T47D (cell line): ENCODE measurements at places on chromosomes 6 and 20.

DNA sequence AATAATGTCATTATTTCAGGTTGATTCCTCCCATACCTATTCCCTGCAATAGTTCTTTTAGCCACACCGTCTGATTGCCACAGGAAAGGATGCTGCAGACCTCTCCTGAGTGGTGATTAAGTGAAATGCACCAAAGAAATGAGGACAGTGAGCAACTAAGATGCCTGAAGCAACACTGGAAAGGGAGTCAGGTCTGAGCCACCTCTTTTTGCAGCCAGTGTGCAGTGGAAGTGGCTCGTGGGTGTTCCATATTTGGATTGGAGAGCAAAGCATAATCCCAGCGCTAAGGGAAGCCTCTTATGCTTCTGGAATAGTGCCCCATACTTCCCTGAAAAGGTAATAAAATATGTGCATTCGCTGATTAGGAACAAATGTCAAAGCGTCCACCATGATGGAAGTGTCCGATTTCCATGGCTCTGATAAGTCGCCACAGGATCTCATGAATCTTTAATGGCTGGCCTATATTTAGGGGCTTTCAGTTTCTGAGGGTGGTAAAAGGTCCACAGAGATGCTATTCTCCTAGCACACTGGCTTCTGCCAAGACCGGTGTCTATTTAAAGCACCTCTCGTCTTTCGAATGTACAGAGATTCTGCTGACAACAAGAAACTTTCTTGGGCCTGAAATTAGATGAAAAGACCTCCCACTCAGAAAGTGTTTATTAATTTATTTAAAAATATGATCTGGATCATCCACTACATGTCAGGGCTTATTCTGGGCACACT, 253.9 kb downstream of the SLC24A3 start:
- no peak for DNase-seq

DNA sequence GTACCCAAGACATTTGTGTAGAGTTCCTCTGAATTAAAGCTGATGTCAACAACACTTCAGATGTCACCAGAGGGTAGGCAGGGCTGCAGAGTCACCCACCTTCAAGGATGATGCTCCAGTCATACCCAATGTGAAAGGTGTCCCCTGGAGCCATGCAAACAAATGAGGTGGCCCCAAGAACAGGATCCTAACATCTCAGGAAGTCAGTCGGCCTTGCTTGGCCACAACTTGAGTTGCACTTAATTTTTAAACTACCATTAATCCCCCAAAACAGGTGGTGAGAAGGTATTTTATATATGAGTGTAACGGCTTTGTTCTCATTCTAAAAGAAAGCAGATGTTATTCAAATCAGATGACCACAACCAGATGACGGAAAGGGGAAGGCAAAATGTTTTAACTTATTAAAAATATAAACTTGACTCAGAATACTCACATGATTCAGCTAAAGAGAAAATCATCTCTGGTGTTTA, 21.1 kb upstream of the SERPINB1 start:
- DNase-seq = no peak

DNA sequence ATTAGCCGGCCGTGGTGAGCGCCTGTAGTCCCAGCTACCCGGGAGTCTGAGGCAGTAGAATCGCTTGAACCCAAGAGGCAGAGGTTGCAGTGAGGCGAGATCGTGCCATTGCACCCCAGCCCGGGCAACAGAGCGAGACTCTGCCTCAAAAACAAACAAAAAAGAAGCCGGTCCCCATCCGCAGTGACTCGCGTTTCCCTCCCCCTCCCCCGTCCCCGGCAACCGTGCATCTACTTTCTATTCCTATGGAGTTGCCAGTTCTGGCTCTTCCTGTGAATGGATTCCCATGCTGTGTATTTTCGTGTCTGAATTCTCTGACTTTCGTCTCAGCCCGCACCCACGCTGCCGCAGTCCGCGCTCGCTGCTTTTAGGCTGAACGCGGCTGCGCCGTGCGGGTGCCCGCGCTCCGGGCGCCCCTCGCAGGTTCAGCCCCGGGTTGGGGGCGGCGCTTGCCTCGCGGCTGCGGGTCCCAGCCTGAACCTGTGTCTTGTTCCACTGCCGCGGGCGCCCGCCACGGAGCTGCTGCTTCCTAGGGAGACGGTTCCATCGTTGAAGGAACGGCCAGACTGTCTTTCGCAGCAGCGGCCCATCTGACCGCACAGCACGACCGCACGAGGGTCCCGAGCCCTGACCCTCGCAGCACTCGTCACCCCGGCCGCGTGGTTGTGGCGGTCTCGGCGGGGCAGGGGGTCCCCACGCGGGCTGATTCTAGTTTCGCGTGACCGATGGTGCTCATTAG, 1.1 kb upstream of the MRGBP start:
- DNase-seq = peak; percentile 64

DNA sequence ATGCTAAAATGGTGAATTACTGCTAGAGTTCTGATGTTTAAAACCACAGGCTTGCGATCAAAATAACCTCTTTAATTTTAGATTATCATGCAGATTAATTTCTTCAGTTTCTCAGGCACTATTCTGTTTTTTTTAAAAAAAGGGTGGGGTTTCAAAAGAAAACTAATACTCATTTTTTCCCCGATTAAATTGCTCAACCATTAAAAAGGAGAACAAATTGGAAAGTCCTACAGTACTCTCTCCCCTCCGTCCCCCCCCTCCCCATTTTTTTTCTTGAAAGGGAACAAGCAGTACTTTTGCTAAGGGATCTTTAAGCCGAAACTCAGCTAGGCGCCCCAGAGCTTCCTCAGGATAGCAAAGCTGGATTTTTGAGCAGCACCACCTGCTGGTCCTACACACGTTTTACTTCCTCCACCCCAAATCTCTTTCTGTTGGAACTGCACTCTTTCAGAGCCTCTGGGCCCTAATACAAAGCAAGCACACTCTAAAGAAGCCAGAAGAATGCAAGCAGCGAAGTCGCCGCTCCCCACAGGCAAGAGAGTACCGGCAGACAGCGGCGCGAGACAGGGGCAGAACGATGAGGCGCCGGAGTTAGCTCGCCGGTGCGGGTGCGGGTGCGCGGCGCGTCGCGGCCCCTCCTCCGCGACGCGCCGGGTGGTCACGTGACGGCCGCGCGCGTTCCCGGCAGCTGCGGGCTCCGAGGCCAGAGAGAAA, at the start of gene RNF146:
Gene RNF146, plus strand, starts transcription at position 687 of the 714 bp plus-strand sequence. CDS start 13,475 bp downstream, outside the sequence.
- DNase-seq = peak; percentile 68

DNA sequence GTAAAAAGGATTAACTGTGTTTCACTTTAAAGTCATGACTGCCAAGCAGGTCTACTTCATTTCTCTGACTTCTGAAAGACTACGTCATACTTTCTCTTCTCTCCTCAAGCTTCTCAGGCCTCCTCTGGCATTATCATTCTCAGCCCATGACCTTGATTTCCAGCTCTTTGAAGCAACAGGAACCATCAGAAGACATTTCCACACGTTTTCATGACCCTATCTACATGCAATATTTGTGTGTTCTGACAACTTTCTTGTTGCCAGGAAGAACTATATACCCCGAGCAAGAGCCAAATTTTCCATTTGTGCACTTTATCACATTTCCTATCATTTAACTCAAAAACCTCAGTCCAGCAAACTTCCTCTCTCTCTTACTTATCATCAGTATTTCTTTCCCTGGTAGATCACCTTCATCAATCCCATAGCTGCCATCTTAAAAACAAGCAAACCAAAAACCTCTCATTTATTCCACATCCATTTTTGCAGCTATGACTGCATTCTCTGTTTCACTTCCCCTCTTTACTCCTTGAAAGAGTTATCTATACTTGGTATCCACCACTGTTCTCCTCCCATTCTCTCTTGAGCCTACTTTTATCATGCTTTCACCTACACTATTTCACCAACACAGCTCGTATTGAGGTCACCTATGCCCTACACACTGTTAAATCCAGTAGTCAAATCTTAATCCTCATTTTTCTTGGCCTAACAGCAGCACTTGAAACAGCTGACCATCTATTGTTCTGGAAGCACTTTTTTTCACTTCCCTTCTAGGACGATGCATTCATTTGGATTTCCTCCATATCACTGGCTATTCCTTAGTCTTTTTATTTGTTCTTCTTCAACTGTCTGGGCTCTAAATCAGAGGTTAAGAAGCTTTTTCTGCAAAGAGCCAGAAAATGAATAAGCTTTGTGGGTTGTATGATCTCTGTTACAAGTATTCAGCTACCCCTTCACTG, 47.1 kb downstream of the STX7 start:
- no peak for DNase-seq

GRCh38 chr6:108763931-108764579, 84.2 kb upstream of the ARMC2 start:
- DNase-seq = no peak

GRCh38 chr6:35049900-35050756, 91.0 kb downstream of the TCP11 start:
- DNase-seq = no peak

GRCh38 chr6:163612200-163612599, 197.7 kb downstream of the QKI start:
- DNase-seq = no peak

GRCh38 chr6:4496284-4496683, 279.9 kb upstream of the CDYL start:
- DNase-seq = no peak
